ENCODE measurements at places on chromosomes 16 and 17.

- DNase-seq, result no peak
Measured at GRCh38 chr16:89216315-89217137, 977 bp upstream of the ZNF778 start.

GRCh38 chr16:49651226-49651625, 204.7 kb downstream of the ZNF423 start:
- DNase-seq, result no peak

- no peak for DNase-seq
Measured at GRCh38 chr17:35743626-35744328, 9.3 kb downstream of the GAS2L2 start.

DNA sequence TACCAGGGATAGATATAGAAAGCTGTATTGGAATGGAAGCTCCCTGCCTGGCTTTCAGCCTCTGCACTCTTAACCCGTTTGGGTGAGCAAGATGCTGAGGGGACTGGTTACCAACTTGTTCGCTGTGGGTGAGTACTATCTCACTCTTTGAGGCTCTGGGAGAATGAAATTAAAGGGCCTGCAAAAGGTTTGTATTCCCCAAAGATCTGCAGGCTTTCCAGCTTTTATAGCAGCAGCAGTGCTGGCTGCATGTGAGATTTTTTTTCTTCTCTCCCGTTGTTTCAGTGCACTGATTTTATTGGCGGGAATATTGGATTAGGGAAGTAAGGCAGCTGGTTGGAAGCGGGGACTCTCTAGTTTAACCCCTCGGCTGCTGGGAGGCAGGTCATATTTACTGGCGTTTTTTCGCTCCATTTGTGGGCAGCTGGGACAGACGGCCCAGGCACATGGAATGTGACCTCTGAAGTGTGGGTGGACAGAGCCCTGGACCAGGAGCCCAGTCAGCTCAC, 30.9 kb downstream of the C17orf75 start:
- DNase-seq, result no peak

DNA sequence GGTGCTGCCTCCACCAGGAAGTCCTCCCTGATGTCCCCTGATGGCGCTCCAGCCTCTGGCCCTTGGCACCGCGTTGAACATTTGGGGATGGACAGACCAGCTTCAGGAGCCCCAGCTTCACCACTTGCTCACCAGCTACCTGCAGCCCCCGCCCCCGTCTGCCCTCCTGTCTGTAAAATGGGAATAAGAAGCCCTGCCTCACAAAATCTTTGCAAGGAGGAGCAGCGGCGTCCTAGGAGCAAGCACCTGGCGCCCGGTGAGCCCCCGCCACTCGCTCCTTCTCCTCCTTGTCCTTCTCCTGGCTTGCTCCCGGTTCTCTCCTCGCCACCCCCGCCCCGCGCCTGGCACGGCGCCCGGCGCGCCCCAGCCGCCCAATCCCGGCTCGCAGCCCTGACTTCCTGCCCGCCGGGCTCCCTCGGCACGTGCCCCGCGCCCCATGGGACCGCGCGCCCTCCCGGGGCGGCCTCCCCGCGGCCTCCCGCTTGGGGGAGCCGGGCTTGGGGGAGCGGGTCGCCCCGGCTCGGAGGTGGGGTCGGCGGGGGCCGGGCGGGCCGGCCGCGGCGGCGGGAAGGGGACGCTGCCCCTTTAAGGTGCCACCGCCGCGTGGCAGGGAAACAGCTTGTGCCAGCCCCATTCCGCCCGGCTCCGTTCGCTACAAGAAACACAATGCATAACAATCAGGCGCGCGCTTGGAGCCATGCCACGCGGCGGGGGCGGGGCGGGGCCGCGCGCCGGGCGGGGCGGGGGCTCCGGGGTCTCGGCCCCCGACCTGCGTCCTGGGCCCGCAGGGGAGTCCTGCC, 9.1 kb upstream of the PPP1R1B start:
- no peak for DNase-seq

Data from NCI-H1048 (cell line).